ENCODE measurements at places on chromosomes 5 and 9.

GRCh38 chr5:131595088-131596033 is 39.7 kb downstream of the RAPGEF6 start:
- DNase-seq, result no peak

- no peak for DNase-seq
Observed at GRCh38 chr9:99130069-99130468, 25.2 kb downstream of the TGFBR1 start.

- DNase-seq, result no peak
Observed at GRCh38 chr9:116058421-116058820, 95.2 kb upstream of the PAPPA start.

DNA sequence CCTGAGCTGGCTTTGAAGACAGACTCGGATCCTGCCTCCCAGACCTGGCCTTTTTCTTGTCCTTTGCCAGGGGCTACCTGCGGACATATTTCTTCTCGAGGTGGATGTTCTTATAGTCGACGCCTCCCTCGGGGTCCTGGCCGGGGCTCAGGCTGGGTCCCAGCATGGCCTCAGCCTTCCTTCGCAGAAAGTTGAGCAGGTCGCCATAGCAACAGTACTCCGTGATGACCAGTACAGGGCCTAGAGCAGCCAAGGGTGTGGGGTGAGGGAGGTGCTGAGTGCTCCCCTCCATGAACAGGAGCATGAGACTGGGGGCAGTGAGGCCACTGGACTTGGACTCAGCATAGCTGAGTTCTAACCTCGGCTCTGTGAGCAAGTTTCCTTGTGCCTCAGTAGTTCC is 26.7 kb downstream of the CSF1R start:
- no peak for DNase-seq

GRCh38 chr5:68071736-68072135 is 143.8 kb upstream of the PIK3R1 start:
- no peak for DNase-seq

GRCh38 chr9:80839821-80840675 is 849.3 kb downstream of the TLE1 start:
- DNase-seq, result no peak

DNA sequence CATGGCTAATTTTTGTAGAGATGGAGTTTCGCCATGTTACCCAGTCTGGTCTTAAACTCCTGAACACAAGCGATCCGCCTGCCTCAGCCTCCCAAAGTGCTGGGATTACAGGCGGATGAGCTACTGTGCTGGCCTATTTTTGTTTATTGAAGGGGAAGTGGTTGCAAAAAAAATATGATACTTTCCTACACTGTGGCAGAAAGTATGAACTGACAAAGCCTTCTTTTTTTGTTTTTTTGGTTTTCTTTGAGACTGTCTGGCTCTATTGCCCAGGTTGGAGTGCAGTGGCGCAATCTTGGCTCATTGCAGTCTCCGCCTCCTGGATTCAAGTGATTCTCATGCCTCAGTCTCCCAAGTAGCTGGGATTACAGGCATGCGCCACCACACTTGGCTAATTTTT is 50.9 kb downstream of the OSTF1 start:
- DNase-seq, result no peak

GRCh38 chr9:21883642-21884041 is 81.2 kb downstream of the MTAP start:
- no peak for DNase-seq

GRCh38 chr9:108676355-108676754 is 179.4 kb downstream of the ACTL7B start:
- DNase-seq, result no peak

DNA sequence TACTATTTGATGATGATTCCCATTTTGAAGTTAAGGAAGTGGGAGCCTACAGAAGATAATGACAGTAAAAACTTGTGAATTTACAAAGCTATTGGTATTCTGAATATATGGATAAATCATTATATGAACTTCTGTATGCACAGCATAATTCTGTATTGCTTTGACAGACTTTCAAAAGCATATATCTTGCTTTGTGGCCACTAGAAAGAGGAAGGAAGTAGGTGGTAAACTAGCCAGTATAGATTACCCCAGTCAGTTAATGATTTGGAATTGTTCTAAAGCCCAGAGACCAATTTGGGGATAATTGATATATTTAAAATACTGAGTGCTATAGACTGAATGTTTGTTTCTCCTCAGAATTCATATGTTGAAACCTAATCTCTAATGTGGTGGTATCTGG is 53.0 kb downstream of the NR2F1 start:
- DNase-seq, result no peak
